Renal pelvis (tissue), 12 donors: ENCODE measurements at places on chromosomes 4 and X. TPM values are rescaled to one million over a fixed set of nuclear protein-coding genes. Genes with fewer than 3 reads are reported as not detected.

Gene PKD2
- polyA plus RNA-seq, result 86.2 TPM

DNA sequence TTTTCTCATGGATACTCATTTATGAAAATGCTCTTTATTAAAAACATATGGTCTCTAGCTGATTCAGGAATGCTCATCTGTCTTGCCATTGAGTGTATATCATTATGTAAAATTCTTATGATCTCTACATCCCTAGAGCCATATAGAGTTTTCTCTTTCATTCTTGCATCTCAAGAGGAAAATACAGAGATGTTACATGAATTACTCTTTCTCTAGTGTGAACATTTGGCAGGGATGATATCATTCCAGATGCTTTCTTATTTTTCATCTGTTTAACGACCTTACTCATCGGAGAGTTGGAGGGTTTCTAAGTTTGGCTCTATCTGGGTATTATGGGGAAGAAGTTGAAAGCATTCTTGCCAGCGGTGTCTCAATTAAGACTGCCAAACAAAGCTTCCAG is 202.9 kb upstream of the SLC7A11 start:
- DNase-seq, result no peak

- DNase-seq, result no peak
Observed at GRCh38 chrX:22634751-22635150, 362.0 kb downstream of the CBLL2 start.

GRCh38 chr4:154476232-154476631 is 15.4 kb downstream of the DCHS2 start:
- no peak for DNase-seq

DNA sequence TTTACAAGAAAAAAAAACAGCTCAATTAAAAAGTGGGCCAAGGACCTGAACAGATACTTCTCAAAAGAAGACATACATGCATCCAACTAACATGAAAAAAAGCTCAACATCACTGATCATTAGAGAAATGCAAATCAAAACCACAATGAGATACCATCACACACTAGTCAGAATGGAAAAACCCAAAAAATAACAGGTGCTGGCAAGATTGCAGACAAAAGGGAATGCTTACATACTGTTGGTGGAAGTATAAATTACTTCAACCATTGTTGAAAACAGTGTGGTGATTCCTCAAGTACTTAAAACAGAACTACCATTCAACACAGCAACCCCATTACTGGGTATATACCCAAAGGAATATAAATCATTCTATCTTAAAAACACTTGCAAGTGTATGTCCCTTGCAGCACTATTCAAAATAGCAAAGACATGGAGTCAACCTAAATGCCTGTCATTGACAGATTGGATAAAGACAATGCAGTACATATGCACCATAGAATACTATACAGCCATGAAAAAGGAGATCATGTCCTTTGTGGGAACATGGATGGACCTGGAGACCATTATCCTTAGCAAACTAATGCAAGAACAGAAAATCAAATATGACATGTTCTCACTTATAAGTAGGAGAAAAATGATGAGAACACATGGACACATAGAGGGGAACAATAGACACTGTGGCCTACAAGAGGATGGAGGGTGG is 97.6 kb downstream of the RAB28 start:
- no peak for DNase-seq
